IPS DF 6.9 (cell line): ENCODE measurements at places on chromosomes 3 and 15.

- H3K27me3 ChIP-seq = no peaks in the 10 kb centered on the region
- no peak overlapping the region for H3K4me3 ChIP-seq
- no peaks in the 10 kb centered on the region for H3K4me1 ChIP-seq
- DNase-seq = no peak
Observed at GRCh38 chr15:70956201-70956995, 63.8 kb downstream of the LRRC49 start.

DNA sequence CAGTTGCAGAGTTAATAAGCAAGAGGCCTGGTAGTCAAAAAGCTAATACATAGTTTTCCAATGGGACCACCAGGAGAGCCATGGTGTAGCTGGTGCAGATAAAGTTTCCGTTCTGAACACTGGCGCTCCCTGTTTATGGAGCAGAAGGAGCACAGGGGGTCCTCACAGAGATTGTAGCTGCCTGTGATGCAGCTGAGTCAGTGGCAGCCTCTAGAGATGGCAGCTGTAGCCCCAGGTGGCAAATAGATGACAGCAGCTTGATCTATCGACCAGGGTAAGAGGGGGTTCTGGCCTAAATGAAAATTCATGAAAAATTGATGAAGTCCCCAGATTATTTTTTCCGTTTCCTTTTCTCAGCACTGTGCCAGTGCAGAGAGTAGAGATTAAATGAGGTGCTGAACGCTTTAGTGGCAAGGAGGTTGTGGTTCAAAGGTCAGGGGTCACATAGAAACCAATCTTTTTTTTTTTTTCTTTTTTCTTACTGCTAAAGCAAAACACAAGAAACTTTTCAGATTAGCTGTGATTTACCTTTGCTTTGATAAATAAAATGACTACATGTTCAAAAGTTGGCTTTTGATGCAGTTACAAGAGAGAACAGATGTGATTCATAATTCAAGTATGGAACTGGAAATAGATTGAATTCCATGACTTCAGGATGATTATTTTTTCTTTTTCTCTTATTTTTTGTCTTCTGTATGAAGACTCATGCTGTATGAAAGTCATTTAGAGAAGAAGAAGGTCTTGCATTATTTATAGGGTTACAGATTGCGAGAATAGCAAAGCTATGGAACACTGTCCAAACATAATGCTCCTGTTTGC lies 63.3 kb downstream of the ROBO2 start:
- no peak overlapping the region for H3K4me3 ChIP-seq
- H3K27ac ChIP-seq = no peak overlapping the region
- no peaks in the 10 kb centered on the region for H3K27me3 ChIP-seq
- H3K4me1 ChIP-seq = no peaks in the 10 kb centered on the region
- H3K36me3 ChIP-seq = no peaks in the 10 kb centered on the region

- no peak overlapping the region for H3K4me3 ChIP-seq
- H3K27me3 ChIP-seq = no peaks in the 10 kb centered on the region
- no peaks in the 10 kb centered on the region for H3K4me1 ChIP-seq
- H3K36me3 ChIP-seq = no peaks in the 10 kb centered on the region
- no peak for DNase-seq
Observed at GRCh38 chr15:70783610-70784022, 20.3 kb upstream of the UACA start.

DNA sequence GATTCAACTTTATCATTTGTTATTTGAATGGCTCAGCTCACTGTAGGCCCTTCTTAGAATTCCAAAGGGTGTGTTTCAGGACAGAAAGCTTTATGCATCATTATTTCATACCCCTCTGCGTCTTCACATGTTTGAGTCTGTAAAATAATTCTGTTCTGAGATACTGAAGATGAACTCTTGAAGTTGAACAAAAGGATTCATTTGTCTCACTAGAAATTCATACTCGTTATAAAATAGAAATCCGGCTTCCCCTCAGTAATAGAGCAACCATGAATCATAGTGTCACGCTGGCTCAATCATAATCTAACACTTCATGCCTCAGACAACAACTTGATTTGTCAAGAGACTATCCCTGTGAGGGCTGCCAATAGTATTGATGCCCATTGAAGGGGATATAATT lies 1015.4 kb upstream of the SEMA6D start:
- H3K36me3 ChIP-seq = no peaks in the 10 kb centered on the region
- H3K4me3 ChIP-seq = no peak overlapping the region
- H3K27ac ChIP-seq = no peak overlapping the region
- no peaks in the 10 kb centered on the region for H3K27me3 ChIP-seq
- no peaks in the 10 kb centered on the region for H3K4me1 ChIP-seq

DNA sequence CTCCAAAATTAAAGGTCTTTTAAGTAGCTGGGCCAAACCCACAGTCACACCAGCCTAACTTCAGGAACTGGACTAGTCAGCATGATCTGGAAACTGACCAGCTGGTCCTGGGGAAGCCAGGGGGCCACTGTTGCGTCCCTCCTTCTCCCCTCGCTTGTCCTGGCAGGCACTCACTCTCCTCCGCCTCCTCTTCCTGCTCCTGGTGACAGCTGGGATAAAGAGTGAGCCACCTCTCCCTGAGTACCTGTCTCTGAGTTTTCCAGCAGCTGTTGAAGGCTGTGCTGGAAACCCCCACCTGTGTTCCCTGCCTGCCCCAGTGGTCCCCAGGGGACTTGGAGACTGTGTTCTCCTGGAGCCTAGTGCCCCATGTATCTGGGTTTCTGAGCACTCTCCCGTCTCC lies 56.0 kb downstream of the FGD5 start:
- H3K36me3 ChIP-seq = no peaks in the 10 kb centered on the region
- no peak overlapping the region for H3K27ac ChIP-seq
- no peak for DNase-seq
- no peaks in the 10 kb centered on the region for H3K27me3 ChIP-seq
- no peak overlapping the region for H3K4me3 ChIP-seq
